ENCODE measurements at places on chromosomes 2 and 18. TPM values are rescaled to one million over a fixed set of nuclear protein-coding genes. Genes with fewer than 3 reads are reported as not detected.

EPG5 gene
- 13.6 TPM for total RNA-seq

ANKRD29 gene
- 17.6 TPM for total RNA-seq

CRACDL gene
- 2.4 TPM for total RNA-seq

POTEI gene
- not detected for total RNA-seq

CHN1 gene
- total RNA-seq: 11.8 TPM

RAPGEF4 gene
- 26.2 TPM for total RNA-seq

DOCK10 gene
- total RNA-seq: 6.7 TPM

RBM45 gene
- total RNA-seq: 5.1 TPM

C2orf66 gene
- 0.21 TPM for total RNA-seq

ALK gene
- total RNA-seq: 4.1 TPM

SATB2 gene
- 8.8 TPM for total RNA-seq

STPG4 gene
- total RNA-seq: not detected

ACTG2 gene
- 309 TPM for total RNA-seq

CPO gene
- total RNA-seq: 0.90 TPM

PPP4R3B gene
- total RNA-seq: 117 TPM

SAP130 gene
- 3.6 TPM for total RNA-seq

MYO5B gene
- total RNA-seq: 2.0 TPM

KLHL29 gene
- 4.8 TPM for total RNA-seq

RAX gene
- not detected for total RNA-seq

LIMS4 gene
- 5.6 TPM for total RNA-seq

OTOS gene
- total RNA-seq: not detected

SFT2D3 gene
- total RNA-seq: 13.5 TPM

MBP gene
- total RNA-seq: 52.2 TPM

ATOH8 gene
- 17.0 TPM for total RNA-seq

ASXL3 gene
- total RNA-seq: 25.0 TPM

ALKAL2 gene
- 3.3 TPM for total RNA-seq

PIEZO2 gene
- 4.1 TPM for total RNA-seq

WNT10A gene
- 0.15 TPM for total RNA-seq

OSGEPL1 gene
- total RNA-seq: 3.6 TPM

PRKRA gene
- 42.1 TPM for total RNA-seq

NRP2 gene
- total RNA-seq: 113 TPM

SOWAHC gene
- 8.8 TPM for total RNA-seq

RSAD2 gene
- total RNA-seq: 14.7 TPM
